CD4-positive, alpha-beta memory T cell (primary cell): ENCODE measurements at places on chromosomes 3 and 15. TPM values are rescaled to one million over a fixed set of nuclear protein-coding genes. Genes with fewer than 3 reads are reported as not detected.

ANO10 gene
- total RNA-seq: 9.9 TPM

RASGRF1 gene
- not detected for total RNA-seq

THPO gene
- total RNA-seq: not detected

ARRDC4 gene
- total RNA-seq: 0.76 TPM

MYNN gene
- total RNA-seq: 21.1 TPM

P2RY12 gene
- not detected for total RNA-seq

ZNF80 gene
- 1.1 TPM for total RNA-seq

GPR62 gene
- total RNA-seq: not detected

HGD gene
- total RNA-seq: 2.6 TPM

CHRD gene
- total RNA-seq: not detected

EPHA3 gene
- total RNA-seq: not detected

SYNPR gene
- not detected for total RNA-seq

CHRNA3 gene
- total RNA-seq: not detected

SERPINI2 gene
- total RNA-seq: not detected

SRGAP3 gene
- total RNA-seq: 2.4 TPM

LRRIQ4 gene
- total RNA-seq: not detected

DNAH12 gene
- total RNA-seq: 0.11 TPM

FOXL2NB gene
- total RNA-seq: not detected

MCF2L2 gene
- total RNA-seq: 6.5 TPM

KBTBD13 gene
- total RNA-seq: not detected

LMAN1L gene
- 0.23 TPM for total RNA-seq

TGM4 gene
- total RNA-seq: not detected

C3orf80 gene
- not detected for total RNA-seq

SLC51A gene
- not detected for total RNA-seq

LRRN1 gene
- total RNA-seq: 0.23 TPM

THSD4 gene
- total RNA-seq: not detected
